Activated CD4-positive, alpha-beta T cell treated with anti-CD3 and anti-CD28 coated beads for 24 hours (primary cell): ENCODE measurements at places on chromosomes 12 and 14.

DNA sequence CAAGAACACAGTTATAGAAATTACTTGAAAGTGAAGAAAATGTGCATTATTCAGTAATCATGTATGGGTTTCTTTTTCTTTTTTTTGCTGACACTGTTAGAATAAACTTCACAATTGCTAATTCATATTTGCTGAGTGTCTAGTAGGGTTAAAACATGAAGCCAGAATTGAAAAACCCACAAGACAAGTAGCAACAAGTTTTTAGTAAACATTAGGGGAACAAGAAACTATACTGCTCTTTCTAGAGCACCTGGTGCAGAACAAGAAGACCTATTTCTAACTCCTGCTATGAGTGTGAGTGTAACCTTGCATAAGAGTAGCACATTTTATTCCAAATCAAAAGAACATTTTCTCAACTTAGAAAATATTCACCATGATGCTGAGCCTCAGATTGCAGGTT is 83.2 kb downstream of the ITPR2 start:
- no peak for DNase-seq

GRCh38 chr14:56108057-56108456 is 10.2 kb upstream of the PELI2 start:
- DNase-seq, result no peak

DNA sequence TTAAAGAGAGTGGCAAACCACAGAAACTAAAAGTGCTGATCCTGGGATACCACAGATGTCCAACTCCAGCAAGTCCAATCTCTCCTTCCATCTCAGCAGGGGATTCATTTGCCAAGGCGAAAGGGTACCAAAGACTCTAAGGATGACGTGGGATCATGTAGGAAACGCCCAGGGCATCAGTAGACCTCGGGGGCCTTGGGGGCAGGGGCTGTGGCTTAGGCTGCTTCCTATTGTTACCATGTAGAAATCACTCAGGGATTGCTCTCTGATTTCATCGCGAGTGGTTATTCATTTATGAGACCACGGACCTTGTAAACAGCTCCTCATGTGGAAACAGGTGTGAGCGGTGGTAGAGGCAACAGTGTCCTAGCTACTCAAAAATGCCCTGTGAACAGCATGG is 149.3 kb upstream of the FKBP4 start:
- DNase-seq, result no peak

DNA sequence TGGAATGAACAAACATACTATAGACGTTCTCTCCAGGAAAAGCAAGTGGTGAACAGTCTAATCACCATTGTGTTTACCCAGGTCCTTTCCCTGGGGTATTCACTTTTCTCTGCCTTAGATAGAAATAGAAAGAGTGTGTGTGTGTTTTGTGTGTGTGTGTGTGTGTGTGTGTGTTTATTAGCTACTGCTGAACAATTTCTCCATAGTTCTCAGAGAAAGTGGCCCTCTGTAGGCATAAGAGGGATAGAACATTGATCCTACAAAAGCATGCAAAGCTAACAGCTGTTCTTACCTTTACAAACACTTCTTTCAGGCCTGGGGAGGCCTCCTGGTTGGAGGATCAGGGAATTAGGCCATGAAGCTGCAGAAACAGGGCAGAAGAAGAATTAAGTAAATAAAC is 665.7 kb upstream of the TBX3 start:
- no peak for DNase-seq

- no peak for DNase-seq
Measured at GRCh38 chr14:90132821-90133570, 71.2 kb downstream of the KCNK13 start.

DNA sequence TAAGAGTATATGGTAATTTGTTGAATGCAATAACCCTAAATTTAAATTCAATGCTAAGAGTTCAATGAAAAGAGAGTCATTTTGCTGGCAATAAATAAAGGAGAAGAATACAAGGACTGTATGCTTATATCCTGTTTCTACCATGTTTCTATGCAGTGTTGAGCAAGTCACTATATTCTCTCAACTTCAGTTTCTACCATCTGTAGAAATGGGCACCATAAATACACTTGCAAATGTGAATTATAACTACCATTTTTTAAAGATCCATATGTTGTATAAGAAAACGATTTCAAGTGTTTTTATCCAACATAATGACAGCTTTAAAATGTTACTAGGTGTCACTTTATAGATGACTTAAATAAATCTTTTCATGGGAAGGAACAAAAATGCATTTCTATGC is 170.3 kb downstream of the CEP128 start:
- DNase-seq, result no peak

DNA sequence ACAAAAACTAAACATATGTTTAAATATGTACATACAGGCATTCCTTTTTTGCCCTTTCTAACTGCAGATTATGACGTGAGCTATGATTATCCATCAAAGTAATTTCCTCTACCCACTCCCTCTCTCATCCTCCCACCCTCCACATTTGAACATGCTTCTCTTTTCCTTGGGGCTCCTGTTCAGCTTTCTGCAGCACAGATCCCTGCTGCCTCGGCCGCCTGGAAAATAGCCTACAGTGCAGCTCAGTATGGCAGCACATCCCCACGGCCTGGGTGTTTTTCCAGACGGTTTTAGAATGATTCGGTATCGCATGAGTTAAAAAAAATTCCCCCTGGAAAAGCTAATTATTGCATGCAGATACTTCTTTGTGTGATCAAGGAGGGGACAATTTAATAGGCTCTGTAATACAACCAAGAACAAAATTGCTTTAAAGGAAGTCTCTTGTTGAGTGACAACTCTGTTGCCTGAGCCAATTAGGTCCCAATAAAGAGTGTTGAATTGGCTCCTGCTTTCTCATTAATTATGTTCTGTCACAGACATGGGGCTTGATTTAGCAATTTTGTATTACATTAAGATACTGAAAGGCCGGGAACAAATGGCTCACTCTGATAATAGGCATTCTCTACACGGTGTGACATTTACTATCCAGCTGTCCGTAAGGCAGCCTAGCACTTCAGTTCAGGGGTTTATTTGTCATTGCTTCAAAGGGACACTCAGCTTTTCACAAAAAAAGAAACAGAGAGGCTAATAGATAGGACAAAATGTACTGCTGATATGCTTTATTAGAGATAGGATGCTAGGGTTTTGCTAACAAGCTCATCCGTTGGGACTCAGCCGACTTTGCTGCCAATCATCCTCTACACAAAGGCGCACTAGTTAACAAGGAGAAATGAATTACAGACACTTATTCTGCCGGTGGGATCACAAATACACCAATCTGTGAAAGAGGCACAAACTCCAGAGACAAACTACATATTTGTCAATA is 285.8 kb upstream of the G2E3 start:
- DNase-seq, result no peak

DNA sequence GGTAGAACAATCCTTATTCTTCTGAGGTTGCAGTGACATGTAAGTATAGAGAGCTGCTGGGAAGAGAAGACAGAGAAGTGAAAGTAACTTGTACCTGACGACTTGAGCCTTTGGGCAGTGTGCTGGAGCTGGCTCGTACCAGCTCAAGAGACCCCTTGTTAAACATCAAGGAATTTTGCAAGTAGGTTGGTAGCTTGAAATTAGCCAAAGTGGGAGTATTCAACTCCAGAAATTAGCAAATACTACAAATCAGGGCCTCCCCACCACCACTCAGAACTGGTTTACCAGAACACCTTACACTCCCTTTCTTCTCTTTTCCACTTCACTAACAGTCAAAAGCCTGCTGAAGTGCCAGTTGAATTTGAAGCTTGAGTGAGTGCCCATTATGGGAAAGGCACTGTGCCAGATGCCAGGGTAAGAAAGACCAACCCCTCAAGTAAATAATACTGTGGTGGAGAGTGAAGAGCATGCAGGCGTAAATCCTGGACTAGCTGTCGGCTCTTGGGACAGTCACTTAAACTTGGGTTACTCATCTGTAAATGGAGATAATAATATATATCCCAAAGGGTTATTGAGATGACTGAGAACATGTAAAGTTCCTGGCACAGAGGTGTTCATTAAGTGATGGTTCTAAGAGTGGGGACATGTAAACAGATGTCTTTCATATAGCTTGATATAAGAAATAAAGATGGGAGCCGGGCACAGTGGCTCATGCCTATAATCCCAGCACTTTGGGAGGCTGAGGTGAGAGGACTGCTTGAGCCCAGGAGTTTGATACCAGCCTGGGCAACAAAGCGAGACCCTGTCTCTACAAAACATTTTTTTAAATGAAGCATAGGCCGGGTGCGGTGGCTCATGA is 27.0 kb upstream of the EID3 start:
- no peak for DNase-seq

DNA sequence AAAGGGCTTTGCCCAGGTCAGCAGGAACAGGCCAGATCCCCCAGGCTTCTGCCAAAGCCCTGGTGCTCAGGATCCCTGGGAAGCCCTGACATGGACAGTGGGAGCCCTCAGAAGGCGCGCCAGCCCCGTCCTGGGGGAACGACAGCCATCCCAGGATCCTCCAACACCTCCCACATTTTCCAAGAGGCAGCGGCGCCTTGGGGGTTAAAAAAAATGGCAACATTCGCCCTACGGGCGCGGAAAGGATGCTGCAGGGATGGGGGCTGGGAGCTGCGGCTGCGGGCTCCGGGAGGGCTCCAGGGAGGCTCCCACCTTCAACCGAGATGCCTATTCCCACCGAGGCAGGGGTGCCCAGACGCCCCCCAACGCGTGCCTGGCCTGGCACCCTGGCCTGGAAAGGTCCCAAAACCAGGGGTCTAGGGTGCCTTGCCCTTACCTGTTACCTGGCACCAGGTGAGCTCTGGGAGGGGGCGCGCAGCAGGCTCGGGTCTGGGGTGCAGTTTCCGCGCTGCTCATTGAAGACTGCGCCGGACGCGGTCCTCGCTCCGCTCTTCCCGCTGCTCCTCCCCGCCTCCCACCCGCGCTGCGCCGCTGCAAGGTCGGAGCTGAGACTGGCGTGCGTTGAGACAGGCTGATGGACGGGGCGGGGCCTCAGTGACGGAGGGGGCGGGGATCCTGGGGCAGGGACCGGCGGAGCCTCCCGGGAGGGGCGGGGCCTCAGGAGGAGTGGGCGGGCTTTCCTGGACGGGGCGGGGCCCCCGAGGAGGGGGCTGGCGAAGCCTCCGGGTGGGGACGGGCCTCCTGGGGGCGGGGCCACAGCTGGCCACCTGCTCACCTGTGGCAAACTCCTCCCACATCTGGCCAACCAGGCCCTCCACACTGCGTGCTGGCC is at the start of gene ABCB9:
ABCB9 (minus strand) TSS at position 613 of the 892 bp plus-strand sequence. CDS start 6,228 bp downstream, outside the sequence.
- DNase-seq, result peak; percentile 94

DNA sequence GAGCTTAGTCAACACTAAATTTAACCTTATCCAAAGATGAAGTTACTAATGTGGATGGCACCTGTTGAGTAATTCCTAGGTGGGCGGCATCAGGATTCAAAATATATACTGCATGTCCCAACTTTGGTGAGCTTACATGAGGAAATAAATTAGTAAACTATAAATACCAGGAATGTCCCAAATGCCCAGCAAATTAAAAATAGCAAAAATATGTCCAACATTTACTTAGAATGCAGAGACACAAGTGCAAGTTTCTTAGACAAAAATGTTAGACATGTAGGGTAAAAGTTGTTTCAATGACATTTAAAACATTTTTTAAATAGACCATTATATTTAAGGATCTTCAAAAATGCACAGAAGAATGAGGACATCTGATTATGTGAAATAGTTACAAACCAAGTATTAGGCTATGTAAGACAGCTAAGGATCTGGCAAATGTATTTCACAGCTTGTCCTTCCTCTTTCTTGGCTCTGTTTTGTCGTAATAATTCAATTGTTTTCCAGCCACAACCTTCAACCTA is 115.9 kb downstream of the NAV3 start:
- no peak for DNase-seq

DNA sequence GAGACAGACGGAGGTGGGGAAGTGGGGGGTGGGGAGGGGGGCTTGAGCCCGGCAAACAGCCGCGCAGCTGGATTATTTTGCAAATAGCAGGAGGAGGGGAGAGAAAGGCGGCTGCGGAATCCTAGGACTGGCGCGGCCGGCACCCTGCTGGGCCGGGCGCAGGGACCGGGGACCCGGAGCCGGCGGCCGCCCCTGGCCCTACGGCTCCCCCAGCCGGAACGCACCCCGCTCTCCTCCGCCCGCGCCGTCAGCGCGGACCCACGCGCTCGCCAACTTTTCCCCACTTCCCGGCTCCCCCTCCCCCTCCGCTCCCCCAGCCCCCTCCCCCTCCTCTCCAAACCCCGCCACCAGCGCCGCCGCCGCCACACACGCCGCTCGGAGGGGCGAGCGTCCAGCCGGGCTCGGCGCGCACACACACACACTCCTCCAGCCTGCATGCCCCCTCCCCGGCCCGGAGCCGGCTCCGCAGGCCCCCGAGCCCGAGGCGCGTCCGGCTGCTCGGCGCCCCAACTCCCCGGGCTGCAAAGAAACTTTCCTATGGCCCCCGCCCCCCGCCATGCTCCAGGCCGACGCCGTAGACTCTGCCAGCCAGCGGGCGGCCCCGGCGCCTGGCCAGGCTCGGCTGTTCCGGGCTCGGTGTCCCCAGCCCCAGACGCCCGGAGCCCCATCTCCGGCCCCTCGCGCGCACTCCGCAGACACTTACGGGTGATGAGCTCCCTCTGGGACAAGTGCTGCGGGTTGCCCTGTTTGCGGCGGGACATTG is 1.4 kb downstream of the BCL11B start:
- no peak for DNase-seq

DNA sequence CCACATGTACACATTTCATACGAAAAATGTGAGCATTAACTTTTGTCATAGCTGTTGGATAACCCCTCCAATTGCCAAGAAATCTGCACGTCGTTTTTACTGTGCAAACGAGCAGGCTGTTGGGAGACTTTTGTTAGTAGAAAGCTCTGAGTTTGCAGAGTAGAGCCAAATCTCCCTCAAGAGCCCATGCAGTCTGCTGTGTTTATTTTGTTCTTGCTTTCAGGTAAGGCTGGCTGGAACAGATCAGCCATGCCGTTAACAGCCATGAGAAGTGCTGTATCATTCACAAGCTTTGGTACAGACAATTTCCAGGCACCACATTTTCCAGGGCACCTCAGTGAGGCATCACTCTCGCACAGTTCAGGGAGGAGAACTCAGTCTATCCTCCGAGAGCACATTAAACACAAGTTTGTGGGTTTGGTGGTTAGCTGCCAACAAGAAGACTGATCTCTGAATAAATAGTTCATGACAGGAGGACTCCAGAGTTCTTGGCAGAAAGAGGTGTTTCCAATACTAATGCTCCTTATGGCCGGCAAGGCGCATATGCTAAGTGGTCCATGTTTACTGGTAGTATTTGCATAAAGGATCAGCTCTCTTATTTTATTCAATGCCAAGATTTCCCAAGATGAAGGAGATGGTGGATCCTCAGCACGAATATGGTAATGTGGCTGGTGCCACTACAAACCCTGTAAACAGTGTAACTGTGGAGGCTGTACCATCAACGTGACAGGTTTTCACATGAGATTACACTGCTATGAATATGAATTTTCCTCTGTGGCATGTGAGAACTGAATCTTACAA is 30.3 kb upstream of the PELI2 start:
- no peak for DNase-seq

- DNase-seq, result no peak
Measured at GRCh38 chr14:33356181-33356580, 417.5 kb downstream of the NPAS3 start.

DNA sequence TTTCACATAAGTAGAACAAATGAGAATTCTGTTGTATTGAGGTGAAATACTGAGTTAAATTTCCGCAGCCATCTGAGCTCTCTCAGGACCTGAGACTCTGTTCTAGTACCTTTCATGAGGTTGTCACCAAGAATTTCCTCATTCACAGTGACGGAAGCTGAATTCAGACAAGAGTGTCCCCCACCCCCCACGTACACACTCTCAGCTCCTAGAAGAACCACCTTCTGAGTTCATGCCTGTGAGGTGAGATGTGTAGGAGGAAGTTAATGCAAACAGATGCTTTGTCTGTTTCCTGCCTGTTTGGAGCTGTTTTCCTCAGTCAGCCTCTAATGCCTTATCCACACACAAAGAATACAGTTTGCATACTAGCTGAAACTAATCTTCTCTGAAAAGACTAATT is 18.2 kb downstream of the BICDL1 start:
- DNase-seq, result peak; percentile 52

- DNase-seq, result no peak
Measured at GRCh38 chr12:122226366-122227125, 694 bp upstream of the DIABLO start.
